ENCODE measurements at places on chromosomes 11 and 22. TPM values are rescaled to one million over a fixed set of nuclear protein-coding genes. Genes with fewer than 3 reads are reported as not detected.

DNA sequence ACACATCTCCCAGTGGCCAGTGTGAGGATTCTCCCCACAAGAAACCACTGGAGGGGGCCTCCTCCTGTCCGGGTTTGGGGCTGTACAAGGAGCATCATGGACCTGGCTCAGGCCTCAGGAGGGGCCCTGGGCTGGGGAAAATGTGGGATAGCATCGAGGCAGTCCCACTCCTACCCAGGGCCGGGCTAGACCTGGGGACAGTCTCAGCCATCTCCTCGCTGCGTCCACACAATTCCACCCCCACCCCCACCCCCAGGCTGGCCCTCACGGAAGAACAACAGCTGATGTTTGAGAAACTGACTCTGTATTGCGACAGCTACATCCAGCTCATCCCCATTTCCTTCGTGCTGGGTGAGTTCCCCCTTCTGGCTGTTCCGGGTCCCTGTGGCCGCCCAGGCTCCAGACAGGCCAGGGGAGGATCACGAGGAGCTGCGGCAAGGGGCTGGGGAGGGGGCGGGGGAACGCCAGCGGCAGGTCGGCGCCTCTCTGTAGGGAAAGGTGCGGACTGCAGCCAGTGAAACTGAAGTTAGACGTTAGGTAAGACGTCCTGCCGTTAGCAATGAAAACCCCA, 4.8 kb downstream of the BEST1 start:
- peak; percentile 48 for DNase-seq

DNA sequence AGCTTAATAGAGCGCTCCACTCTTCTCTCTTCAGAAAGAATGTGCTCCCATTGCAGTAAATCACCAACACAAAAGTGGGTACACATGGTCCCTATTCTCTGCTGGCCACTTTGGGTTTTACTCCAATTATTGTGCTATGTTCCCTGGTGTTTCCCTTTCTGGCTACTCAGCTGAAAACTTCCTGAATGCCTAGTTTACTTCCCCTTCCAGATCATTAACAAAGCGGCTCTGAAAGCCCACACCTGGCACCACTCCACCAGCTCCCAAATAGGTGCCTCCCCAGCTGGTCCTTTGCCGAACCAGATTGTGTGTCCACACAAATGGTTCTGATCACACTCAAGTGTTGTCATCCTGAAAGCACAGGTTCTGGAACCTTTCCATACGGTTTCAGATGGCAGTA, 443.7 kb downstream of the NTM start:
- no peak for DNase-seq

Gene ART5
- total RNA-seq: not detected

DNA sequence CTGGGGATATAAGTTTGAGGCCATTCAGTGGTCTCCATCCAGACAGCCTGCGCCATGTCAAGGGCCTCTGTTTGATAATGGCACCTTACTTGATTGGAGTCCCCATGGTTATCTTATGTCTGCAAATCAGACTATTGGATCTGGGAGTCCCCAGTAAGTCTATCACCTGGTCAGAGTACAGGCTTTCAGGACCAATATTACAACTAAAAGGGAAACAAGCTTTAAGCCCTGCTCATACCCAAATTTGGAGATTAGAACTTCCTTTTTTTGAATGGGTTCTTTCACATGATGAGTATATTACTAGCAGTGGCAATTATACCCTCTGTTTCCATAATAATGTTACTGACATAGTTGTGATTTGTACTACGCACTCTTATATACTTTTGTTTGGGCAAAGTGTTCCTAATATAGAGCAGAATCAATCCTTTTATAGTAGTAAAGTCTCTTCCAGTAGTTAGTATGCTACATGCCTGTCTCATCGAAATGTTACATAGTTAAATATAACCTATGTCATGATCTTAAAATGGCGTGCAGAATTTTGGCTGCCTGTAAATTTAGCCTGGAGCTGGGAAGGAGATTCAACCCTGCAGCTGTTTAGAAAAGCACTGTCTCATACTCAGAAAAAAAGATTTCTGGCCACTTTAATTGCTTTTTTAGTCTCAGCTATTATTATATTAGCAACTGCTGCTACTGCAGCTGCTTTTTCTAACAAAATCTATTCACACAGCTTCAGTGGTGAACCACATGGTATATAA, 4.9 kb downstream of the MS4A15 start:
- DNase-seq: no peak

Gene MYOD1
- not detected for total RNA-seq

Gene HORMAD2
- total RNA-seq: not detected

DNA sequence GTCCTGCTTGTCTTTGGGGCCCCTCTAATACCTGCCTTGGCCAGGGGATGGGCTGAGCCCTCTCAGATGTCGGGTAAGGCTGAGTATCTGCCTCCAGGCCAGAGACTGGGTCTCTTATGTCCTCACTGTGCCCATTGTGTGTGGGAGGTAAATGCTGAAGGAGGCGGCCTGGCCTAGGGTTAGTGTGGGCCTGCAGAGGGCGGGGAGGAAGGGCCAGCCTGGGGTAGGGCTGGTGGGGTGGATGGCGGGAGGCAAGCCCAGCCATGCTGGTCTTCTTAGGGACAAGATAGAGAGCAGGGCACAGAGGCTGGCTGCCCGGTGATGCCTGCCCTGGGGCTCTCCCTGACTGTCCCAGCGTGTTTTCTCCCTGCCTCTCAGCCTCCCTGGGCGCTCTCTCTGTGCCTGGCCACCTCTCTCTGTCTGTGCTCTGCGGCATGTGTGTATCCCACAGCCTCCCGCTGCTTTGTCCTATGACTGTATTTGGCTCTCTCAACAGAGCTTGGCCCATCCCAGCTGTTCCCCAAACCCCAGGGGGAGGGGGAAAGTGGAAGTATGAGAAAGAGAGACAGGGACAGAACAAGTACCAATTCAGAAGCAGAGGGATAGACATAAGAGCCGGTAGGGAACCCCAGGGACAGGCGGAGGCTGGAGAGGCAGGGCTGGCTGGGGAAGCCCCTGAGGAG, 57.0 kb downstream of the PDE2A start:
- DNase-seq: no peak

GRCh38 chr22:30232716-30233218, 13.8 kb downstream of the LIF start:
- no peak for DNase-seq

Gene MS4A2
- total RNA-seq: 2.2 TPM

Gene ZP1
- 0.35 TPM for total RNA-seq

- no peak for DNase-seq
Measured at GRCh38 chr11:63512816-63513215, 6.9 kb downstream of the LGALS12 start.

GRCh38 chr11:132131961-132132360, 761.5 kb downstream of the NTM start:
- no peak for DNase-seq

GRCh38 chr11:75802913-75803820, 11.8 kb upstream of the UVRAG start:
- DNase-seq: peak; percentile 86

DNA sequence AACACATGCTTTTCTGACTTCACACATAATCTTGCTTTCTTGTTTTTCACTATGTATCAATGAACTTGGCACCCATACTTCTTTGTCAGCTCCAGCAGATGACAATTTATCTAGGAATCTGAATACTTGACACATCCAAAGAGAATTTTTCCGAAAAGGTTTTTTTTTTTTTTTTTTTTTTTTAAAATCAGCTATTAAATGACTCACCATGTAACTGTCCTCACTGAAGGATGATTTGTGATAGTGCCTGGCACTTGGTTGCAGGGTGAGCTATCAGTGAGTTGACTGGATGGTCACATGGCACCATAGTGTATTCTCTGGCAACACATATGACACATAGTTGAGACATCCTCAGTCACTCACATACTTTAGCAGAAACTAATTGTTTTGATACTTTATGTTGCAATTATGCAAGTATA, 133.4 kb upstream of the E2F8 start:
- DNase-seq: no peak

DNA sequence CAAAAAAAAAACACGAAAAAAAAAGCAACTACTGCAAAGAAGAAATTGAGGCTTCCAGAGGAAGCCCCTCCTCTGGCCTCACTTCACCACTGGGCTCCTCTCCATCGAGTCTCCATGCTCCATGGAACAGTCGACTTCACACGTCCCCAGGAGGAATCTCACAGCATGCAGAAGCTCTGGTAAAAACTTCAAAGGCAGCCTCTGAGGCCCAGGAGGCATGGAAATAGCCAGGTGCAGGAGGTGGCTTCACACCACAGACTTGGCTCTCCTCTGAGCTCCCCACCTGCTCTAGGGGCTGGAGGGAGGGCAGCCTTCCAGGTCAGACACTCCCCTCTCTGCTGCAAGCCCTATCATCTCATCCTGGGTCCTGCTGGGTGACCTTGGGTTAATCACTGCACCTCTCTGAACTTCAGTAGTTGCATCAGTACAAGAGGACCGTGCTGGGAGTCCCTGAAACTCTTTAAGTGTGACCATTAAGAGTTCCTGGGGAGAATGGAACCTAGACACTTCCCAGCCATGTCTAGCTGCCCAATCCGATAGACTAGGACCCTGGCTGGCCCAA, 8.2 kb downstream of the PDE2A start:
- DNase-seq: no peak

GRCh38 chr11:60183591-60184205, 815 bp upstream of the MS4A6A start:
- DNase-seq: no peak
